NCI-H1417 treated with DMSO at 0.1 percent for 48 hours (cell line): ENCODE measurements at places on chromosomes 2 and 18.

- DNase-seq = no peak
Observed at GRCh38 chr2:206239157-206239556, 35.3 kb upstream of the ZDBF2 start.

- peak; percentile 79 for DNase-seq
Observed at GRCh38 chr2:175854665-175855064, 147.4 kb downstream of the LNPK start.

- DNase-seq = no peak
Observed at GRCh38 chr2:88831792-88832248, 140.3 kb downstream of the RPIA start.

- DNase-seq = no peak
Observed at GRCh38 chr18:62122330-62122729, 64.5 kb downstream of the PIGN start.

- no peak for DNase-seq
Observed at GRCh38 chr2:178101321-178102079, 10.7 kb upstream of the RBM45 start.

GRCh38 chr2:70385204-70385603 lies 83.3 kb upstream of the FAM136A start:
- no peak for DNase-seq

DNA sequence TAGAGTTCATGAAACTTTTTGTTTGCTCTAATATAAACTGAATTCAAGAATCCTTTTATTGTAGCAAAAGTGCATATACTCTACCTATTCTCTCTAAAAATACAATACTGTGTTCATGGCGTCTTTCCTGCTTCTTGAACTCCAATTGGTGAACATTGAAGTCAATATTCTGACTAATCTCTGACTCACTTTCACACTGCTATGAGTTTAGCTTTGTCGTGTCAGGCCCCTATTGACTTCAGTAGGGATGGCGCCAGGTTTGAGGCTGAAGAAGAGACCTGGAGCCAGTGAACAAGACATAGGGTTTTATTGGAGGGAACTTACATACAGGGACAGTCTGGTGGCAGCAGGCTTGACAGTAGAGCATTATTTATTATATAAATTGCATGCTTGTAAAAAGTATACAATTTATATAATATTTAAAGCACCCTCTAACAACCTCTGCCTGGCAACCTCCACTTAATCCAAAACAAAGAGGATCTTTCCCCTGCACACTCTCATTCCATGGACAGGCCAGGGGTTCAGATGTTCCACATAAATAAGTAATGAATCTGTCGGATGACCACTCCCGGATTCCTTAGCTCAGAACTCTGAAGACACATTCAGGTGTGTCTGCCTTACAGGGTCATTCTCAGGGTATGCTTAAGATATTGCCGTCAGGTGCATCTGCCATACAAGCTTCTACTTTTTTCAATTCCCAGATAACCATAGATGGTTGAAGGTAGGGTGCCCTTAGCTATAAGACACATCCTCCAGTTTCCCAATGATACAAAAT lies 141.0 kb downstream of the CERS6 start:
- no peak for DNase-seq

DNA sequence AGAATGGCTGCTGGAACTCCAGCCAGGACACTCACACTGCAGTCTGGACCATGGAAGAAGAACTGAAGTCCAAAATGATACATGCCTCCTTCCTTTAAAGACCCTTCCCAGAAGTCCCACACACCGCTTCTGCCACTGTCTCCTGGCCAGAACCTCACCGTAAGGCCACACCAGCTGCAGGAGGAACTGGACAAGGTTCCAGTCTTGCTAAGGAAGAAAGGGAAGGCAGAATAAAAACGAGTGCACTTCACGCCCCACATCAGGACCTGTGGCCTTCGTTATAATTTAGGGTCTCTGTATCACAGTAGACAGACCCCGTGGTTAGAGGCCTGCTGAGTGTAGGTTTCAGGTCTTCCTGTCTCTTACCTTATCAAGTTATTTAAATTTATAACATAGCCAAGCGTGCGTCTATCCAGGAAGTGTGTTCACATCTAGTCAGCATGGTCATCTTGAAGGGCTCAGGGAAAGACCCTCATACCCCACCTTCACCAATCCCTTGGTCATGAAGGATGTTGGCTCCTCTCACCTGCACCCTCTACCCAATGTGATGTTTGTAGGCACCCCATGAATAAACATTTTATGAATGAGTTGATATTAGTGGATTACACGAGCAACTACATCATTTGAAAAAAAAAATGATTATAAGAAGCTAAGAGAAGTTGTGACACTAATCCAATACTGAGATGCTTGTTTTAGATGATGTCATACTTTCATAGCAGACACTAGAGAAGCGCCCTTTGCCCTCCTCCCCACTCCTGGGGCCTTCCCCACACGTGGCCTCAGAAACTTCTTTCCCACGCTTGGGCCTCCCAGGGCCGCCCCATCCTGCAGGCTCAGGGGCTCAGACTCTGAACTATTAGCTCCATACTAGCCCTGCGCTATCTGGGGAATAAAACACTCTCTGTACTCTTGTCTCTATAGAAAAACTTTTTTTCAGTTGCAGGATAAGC lies 157.6 kb downstream of the FAM210A start:
- no peak for DNase-seq

DNA sequence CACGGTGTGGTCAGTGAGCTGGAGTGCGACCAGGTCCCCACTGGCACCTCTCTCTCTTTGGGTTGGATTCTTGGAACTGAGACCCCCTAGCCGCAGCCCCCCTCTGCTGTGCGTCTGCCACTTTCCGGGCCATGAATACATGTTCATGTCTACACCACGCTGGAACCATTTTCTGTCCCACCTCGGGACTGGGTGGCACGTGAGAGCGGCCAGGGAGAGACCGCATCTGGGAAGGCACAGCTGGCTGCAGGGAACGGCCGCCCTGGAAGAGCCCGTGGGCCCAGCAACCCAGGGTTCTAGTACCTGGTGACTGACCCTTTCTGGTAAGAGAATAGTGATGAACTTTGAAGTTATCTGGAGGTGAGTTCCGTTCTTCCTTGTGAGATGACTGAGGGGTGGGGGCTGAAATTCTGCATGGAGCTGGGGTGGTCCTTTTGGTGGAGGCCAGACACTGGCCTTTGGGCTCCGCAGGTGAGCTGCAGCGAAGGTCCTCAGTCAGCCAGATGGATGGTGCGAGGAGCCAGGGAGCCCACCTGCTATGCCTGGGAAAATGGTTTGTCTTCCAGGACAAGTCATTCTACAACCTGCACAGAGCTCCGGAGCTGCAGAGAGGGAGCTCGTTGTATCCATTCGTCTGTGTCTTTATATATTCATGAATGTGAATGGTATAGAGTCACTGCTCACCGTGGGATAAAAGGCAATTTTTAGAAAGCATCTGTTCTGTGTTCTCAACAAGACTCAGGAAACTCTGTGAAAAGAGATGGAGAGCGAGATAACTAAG lies 223.5 kb downstream of the NDUFA10 start:
- DNase-seq = no peak

GRCh38 chr2:160226367-160226766 lies 26.3 kb upstream of the ITGB6 start:
- no peak for DNase-seq

GRCh38 chr2:54149638-54150441 lies 34.4 kb downstream of the ACYP2 start:
- no peak for DNase-seq

- DNase-seq = no peak
Observed at GRCh38 chr2:121502246-121502645, 28.4 kb upstream of the RNU4ATAC start.

DNA sequence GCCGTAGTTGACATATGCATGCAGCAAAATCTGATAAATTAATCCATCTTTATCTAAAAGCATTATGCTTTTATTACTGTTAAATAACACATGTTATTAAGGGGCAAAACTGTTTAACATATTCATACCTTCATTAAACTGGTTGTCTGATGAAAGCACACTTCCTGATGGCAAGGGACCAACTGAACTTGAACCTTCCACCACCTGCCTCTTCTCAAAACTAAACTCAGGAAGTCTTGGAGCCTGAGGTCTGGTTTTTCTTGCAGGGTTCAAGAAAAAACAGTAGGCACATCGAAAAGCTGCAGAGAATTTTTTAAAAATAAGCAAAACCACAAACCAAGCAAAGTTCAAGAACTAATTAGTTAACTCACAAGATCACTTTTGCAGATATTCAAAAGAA lies 64.9 kb downstream of the LNPK start:
- DNase-seq = no peak

GRCh38 chr2:219205981-219206327 lies 628 bp upstream of the ZFAND2B start:
- no peak for DNase-seq

DNA sequence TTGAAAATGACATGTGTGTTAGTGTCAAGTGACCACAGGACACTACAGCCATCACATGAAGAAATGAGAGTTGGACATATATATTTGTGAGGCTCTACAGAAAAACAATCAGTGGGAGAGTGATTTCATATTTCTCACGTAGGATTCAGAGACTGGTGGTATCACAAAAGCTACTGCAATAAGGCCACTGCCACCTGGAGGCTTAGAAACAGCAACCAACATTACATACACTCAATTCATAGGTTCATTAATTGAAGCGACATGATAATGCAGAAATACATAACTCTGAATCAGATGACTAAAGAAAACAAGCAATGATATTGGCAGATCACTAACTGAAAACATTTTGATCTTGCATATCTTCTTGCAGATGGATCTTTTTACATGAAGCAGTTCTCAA lies 248.1 kb upstream of the KLHL14 start:
- no peak for DNase-seq

- no peak for DNase-seq
Observed at GRCh38 chr2:120659275-120659977, 76.2 kb upstream of the GLI2 start.

- no peak for DNase-seq
Observed at GRCh38 chr2:156087875-156088274, 244.6 kb downstream of the NR4A2 start.

DNA sequence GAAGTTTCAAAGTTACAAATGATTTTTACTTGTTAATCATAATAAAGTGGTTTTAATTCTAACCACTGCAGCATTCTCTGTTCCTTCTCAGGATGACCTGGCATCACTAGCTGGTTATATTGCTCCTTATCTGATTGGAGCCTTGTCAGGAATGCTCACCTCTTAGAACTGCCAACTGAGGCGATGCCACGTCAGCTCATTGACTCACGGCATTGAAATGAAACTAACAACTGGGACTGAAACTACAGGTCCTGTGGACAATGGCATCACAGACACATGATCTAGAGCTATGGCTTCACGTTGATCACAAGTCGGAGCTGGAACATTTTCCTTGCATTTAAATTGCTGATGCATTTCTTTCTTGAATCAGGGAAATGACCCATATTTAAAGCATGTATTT lies 54.9 kb upstream of the MAP2 start:
- no peak for DNase-seq

DNA sequence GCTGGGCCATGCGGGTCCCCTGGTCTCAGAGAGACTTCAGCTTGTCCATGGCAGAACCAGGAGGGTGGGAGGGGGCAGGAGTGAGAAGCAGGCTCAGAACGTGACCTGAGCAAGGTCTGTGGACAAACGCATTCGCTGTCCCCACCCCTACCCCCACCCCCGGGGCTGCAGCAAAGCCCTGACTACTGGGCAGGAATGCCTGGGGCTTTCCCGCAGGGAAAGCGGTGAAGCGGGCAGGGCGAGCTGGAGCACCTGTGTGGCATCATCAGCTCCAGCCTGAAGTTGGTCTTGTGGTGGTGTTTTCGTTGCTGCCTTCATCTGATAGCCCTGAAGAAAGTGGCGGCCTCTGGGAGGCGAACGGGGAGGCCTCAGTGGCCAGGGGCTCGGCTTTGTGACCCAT lies 26.1 kb upstream of the ALKAL2 start:
- DNase-seq = no peak

DNA sequence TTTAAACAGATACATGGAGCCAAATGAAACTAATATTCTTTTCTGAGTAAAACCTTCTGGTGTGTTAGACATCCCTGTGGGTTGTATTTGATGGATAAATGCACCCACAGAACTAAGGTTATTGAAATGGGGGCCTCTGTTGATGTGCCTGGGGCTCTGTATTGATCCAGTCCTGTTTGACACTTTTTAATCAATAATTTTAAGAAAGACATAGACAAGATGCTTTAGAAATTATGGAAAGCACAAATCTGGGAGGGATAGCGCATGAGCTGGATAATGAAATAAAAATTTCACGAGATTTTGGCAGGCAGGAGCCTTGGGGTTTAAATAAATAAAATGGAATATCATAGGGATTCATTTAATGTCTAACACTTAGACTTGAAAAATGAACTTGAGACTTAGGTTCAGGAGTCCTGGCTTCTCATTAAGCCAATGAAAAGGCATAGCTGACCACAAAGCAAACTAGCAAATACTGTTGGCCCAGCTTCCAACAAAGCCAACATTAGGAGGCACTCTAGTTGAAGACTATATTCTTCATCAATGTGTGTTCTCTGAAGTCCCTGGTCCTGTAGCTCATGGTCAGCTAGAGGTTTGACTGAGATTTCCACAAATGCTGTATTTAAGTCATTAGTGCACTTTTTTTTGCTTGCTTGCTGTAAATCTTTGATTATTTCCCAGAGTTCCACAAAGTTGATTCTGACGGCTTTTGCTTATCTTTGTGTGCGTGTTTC lies 64.2 kb upstream of the SH3RF3 start:
- no peak for DNase-seq

GRCh38 chr2:158184001-158184400 lies 82.3 kb downstream of the UPP2 start:
- no peak for DNase-seq

GRCh38 chr2:185833864-185834263 lies 95.3 kb downstream of the FSIP2 start:
- DNase-seq = no peak

GRCh38 chr18:76686737-76687231 lies 135.6 kb upstream of the ZNF236 start:
- peak; percentile 78 for DNase-seq

DNA sequence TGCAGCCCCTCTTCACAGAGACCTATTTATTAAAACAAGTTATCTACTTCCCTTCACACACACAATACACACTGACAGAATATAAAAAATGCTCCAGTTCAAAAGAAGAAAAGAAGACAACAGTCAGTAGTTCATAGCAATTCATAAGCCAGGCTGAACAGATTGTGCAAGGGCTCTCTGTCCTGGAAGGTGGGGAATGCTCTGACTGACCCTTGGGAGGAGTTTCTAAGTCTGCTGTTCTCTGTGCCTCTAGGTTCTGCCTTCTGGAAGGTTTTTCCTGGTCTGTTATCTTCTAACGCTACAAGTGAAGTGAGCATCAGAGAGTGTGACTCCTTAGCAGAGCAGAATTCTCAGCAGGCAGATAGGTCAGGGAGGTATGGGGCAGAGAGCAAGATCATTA lies 35.7 kb downstream of the SP3 start:
- no peak for DNase-seq

DNA sequence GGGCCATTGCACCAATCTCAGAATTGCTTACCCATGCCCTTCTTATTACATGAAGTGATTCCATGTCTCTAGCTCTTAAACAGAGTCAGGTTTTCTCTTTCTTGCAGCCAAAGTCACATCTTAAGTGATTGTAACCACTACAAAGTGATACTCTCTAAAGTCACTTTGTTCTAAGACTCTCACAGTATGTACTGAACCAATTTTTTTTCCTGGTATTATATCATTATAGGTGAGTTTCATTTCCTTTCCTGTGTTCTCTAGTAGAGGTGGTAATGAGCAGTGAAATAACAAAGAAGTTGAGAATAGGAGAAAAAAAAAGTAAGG lies 66.3 kb upstream of the DARS1 start:
- DNase-seq = no peak
